ENCODE measurements at places on chromosomes 6 and 20.

- no peak for DNase-seq
Measured at GRCh38 chr6:6781172-6781872, 192.8 kb downstream of the LY86 start.

DNA sequence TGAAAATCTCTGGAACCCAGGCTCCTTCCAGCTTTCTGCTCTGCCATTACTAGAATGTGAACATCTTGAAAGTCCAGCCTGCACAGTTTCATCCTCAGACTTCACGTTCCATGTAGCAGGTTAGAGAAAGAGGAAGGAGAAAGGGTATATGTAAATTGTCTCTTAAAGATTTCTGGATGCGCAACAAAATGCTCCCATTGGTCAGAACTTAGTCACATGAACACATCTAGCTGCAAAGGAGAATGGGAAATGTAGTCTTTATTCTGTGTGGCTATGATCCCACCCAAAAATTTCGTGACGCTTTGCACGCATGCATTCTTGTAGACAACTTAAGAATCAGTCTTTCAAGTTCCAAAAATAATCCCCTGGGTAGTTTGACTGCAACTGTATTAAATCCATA, 46.4 kb upstream of the CHD6 start:
- DNase-seq: no peak

DNA sequence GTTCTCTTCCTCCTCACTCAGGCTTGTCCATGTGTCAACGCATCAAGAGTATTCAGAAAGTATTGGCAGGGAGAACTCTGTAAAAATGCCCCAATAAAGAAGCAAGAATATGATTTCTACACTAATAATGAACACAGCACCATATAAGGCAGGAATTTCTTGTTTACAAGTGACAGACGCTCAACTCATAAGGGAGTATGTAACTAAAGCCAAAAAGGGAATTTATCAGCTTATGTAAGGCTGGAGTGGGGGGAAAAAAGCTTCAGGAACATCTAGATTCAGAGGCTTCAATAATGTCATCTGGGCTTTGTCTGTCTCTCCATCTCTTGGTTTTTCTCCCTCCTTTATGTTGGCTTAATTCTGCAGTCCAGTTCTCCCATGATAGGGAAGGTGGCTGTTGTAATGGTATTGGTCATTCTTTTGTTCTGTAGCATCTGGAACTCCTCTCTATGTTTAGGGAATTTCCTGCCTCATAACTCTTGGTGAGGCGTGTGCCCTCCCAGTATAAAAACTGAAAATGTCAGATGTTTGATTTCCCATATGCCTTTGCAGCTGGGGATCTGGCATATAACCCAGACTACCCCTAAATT, 125.1 kb upstream of the COL21A1 start:
- DNase-seq: no peak

DNA sequence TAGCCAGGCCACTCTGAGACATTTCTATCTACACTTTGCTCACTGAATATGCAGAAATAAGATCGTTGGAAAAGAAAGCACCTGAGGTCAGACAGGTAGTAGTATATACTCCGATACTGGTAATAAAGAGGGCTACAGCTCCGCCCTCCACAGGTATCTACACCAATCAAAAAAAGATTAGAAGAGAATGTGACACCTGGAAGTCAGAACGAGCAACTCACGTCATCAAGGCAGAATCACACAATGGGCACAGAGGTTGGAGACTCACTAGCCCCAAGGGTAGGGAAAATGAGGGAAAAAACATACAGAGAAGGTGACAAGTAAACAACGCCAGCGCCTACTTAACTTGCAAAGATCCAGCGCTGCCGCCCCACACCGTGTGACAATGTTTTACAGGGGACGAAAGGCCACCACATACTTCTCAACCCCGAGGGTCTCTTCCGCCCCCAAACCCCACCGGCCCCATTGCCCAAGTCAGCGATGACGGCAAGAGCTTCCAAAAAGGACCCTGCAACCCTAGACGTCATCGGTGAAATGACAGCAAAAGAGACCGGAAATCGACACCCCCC, 653 bp downstream of the LMBRD1 start:
- no peak for DNase-seq

DNA sequence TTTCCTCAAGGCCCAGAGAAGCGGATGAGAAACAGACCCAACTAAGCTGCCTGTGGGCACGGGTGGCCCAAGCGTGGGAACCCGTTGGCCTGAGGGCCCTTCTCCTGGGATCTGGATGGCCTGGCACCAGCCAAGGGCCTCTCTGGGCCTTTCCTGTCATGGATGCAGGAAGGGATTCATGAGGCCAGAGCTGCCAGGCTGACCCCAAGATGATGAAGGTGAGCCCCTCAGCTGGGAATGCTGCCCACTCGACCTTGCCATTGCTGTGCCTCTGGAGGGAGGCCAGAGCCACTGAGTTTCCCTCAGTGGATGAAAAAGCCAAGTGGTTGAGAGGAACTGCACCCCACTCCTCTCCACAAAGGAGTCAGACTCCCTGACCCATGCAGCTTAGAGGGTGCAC, 171.2 kb downstream of the VEGFA start:
- no peak for DNase-seq
